ENCODE measurements at places on chromosomes 1 and 21. TPM values are rescaled to one million over a fixed set of nuclear protein-coding genes. Genes with fewer than 3 reads are reported as not detected.

Gene IFI16
- 4.4 TPM for total RNA-seq

Gene HUNK
- total RNA-seq: 1.7 TPM

Gene SYF2
- total RNA-seq: 50.1 TPM

Gene RNF115
- total RNA-seq: 10.5 TPM

Gene MYOC
- not detected for total RNA-seq

Gene AADACL4
- total RNA-seq: not detected

Gene WDR64
- total RNA-seq: not detected

Gene DENND4B
- total RNA-seq: 31.2 TPM

Gene C1QB
- not detected for total RNA-seq
